Common myeloid progenitor, CD34-positive (primary cell): ENCODE measurements at places on chromosomes 1 and 21.

DNA sequence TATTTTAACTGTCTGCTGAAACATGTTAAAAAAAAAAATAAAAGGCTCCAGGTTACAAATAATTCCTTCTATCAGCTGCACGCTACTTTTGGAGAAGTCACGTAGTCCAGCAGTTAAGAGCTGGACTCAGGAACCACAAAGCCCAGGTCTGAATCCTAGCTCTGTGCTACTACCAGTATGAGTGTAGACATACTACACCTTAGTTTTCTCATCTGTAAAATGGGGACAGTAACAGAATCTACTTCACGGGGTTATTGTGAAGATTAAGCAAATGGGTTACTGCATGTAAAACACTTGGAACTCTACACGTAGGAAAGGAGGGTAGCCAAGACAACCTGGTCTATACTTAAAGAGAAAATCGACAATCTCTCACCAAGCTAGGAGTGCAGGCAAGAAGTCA, 48.3 kb downstream of the TARBP1 start:
- no peaks in the 10 kb centered on the region for H3K27me3 ChIP-seq
- H3K4me3 ChIP-seq = no peak overlapping the region
- no peak overlapping the region for H3K27ac ChIP-seq
- DNase-seq = no peak
- no peaks in the 10 kb centered on the region for H3K4me1 ChIP-seq

- no peaks in the 10 kb centered on the region for H3K36me3 ChIP-seq
- H3K4me1 ChIP-seq = peaks cover 3% of the 10 kb centered on the region
- no peak overlapping the region for H3K27ac ChIP-seq
- no peak for DNase-seq
- H3K27me3 ChIP-seq = no peaks in the 10 kb centered on the region
Measured at GRCh38 chr1:200901350-200901749, 6.7 kb downstream of the INAVA start.

- no peak overlapping the region for H3K27ac ChIP-seq
- DNase-seq = peak; percentile 67
- H3K27me3 ChIP-seq = no peaks in the 10 kb centered on the region
- H3K4me3 ChIP-seq = no peak overlapping the region
- H3K36me3 ChIP-seq = peaks cover 3% of the 10 kb centered on the region
Measured at GRCh38 chr1:24391882-24392603, 21.5 kb downstream of the STPG1 start.

DNA sequence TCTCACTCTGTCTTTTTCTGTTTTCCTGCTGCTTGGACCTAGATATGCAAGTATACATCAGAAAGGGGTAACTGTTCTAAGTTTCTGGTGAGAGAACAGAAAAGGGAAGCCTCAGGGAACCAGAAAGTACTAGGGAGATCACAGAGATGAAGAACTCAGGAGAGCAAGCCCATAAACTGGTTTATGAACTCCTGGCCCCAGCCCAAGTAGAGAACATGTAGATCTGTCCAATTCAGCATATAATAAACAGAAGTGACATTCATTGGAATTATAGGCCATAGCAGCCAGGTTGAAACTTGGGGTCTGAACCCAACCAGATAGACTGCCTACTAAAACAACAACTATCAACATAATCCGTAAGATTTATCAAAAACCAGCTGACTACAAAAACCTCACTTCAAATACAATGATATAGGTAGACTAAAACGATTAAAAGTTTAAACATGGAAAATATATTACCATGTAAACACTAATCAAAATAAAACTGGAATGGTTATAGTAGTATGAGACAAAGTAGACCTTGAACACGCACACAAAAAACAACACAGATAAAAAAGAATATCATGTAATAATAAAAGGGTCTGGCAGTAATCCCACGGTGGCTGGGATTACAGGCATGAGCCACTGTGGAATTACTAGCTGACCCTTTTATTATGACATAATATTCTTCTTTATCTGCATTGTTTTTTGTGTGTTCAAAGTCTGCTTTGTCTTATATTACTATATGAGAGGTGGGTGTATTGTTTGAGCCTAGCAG, 65.0 kb downstream of the ZSWIM5 start:
- no peak for DNase-seq
- no peaks in the 10 kb centered on the region for H3K27me3 ChIP-seq
- H3K4me3 ChIP-seq = no peak overlapping the region

- H3K36me3 ChIP-seq = no peaks in the 10 kb centered on the region
- no peak for DNase-seq
Measured at GRCh38 chr21:28256837-28257236, 735.8 kb downstream of the LTN1 start.

DNA sequence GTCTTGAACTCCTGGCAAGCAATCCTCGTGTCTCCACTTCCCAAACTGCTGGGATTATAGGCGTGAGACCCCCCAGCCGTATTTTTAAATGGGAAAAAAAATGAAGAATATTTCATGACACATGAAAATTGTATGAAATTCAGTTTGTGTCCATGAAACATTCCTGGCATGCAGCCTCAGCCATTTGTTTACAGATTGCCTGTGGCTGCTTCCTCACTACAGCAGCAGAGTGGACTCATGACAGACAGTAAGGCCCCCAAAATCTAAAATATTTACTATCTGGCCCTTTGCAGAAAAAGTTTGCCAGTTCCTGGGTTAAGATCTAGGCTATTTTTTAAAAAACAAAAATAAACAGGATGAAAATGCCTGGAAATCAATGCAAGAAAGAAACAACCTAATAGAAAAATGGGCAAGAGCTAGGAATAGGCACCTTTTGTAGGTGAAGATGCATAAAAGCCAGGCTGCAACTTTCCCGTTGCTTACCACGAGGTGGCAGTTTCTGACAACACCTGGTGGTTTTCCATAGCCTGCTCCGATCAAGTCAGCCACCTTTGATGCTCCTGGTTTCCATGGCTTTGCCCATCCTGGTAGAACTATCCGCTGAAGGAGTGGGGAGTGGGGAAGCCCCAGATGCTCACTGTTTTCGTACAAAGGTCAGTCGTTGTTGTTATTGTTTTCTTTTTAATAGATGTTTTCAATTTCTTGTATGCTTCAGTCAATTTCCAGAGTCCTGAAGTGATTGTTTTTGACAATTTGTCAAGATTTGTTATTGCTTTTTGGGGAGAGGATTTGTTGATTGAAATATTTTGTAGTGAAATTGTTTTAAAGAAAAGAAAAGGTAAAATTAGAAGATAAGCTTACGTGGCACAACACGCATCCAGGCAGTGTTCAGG, 24.3 kb downstream of the UBE2Q1 start:
- H3K27ac ChIP-seq = no peak overlapping the region
- H3K4me3 ChIP-seq = no peak overlapping the region
- no peaks in the 10 kb centered on the region for H3K4me1 ChIP-seq
- H3K27me3 ChIP-seq = no peaks in the 10 kb centered on the region

DNA sequence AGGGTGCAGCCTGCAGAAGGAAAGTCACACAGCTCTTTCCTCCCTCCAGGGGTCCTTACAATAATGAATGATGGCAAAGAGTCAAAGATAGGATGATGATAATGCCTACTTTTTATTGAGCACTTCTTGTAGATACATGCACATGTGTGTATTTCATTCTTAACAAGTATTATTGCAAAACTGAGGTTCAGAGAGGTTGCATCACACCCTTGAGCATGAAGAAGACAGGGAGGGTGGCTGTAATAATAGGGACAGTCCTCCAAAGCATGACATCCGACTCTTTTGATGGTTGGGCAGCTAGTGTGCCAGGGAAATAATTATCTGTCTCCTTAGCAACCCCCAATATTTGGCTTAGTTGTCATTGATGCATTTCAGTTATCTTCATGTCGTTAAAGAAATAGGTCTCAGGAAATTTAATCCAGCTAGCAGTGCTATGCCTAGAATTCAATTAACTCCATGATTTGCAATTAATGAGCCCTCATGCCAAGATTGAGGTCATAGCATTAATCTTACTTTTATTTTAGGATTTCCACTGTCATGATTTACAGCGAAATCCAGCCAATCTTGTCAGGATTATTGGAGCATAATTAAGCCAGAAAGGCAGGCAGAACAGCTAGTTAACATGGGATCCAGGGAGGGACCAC, 35.0 kb downstream of the DNAJC6 start:
- DNase-seq = no peak
- no peaks in the 10 kb centered on the region for H3K4me1 ChIP-seq
- H3K27me3 ChIP-seq = no peaks in the 10 kb centered on the region

- H3K27me3 ChIP-seq = no peaks in the 10 kb centered on the region
- peaks cover 6% of the 10 kb centered on the region for H3K36me3 ChIP-seq
- H3K27ac ChIP-seq = no peak overlapping the region
- DNase-seq = no peak
- peaks cover 40% of the 10 kb centered on the region for H3K4me1 ChIP-seq
Measured at GRCh38 chr1:44801491-44802305, 1.5 kb downstream of the PLK3 start.

- no peak overlapping the region for H3K27ac ChIP-seq
- DNase-seq = no peak
- peaks cover 7% of the 10 kb centered on the region for H3K4me1 ChIP-seq
- no peak overlapping the region for H3K4me3 ChIP-seq
Measured at GRCh38 chr1:58724483-58724882, 24.6 kb upstream of the MYSM1 start.

GRCh38 chr1:245304698-245305097, 149.9 kb downstream of the KIF26B start:
- H3K4me1 ChIP-seq = no peaks in the 10 kb centered on the region
- H3K36me3 ChIP-seq = no peaks in the 10 kb centered on the region
- H3K4me3 ChIP-seq = no peak overlapping the region
- H3K27me3 ChIP-seq = peaks cover 2% of the 10 kb centered on the region

DNA sequence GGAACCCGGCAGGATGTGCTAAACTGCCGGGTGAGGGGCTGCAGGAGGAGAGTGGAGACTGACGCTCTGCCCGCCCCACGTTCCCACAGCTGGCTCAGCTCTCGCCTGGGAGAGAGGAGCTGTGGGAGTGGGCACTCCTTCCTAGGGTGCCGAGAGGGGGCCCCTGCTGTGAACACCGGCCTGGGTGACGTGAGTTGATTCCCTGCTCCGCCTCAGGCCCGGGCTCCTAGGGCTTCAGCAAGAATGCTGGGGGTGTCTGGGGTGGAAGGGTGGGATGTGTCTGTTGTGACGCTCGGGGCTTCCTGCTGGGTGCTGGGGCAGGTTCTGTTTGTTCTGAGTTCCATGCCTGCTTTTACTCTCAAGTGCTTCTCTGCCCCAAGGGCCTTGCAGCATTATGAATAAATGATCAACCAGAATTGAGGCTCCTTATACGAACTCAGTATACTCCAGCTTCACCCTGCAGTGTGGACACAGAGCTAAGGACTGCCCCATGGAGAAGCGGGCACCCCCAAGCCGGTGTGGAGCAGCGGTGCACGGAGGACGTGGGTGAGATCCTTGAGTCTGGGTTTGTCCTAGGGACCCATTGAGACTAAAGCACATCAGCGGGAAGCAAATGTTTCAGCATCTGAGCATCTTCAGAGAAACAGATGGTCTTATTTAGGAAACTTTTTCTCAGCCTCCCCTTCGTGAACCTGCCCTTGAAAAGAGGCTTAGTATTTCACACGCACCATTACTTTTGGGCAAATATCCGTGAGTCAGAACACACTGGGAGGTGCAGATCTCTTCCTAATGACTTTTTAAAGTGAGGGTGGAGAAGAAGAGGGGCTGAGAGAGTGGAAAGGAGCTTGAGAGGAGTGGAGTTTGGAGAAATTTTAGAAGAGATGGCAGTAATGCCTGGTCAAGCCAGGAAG, 41.7 kb downstream of the SYT6 start:
- DNase-seq = no peak
- no peaks in the 10 kb centered on the region for H3K27me3 ChIP-seq
- no peak overlapping the region for H3K27ac ChIP-seq
- H3K36me3 ChIP-seq = no peaks in the 10 kb centered on the region
- H3K4me1 ChIP-seq = peaks cover 57% of the 10 kb centered on the region

GRCh38 chr1:168689726-168690602, 39.0 kb downstream of the DPT start:
- H3K27ac ChIP-seq = no peak overlapping the region
- H3K4me3 ChIP-seq = no peak overlapping the region
- no peaks in the 10 kb centered on the region for H3K36me3 ChIP-seq
- H3K4me1 ChIP-seq = no peaks in the 10 kb centered on the region
- DNase-seq = no peak

DNA sequence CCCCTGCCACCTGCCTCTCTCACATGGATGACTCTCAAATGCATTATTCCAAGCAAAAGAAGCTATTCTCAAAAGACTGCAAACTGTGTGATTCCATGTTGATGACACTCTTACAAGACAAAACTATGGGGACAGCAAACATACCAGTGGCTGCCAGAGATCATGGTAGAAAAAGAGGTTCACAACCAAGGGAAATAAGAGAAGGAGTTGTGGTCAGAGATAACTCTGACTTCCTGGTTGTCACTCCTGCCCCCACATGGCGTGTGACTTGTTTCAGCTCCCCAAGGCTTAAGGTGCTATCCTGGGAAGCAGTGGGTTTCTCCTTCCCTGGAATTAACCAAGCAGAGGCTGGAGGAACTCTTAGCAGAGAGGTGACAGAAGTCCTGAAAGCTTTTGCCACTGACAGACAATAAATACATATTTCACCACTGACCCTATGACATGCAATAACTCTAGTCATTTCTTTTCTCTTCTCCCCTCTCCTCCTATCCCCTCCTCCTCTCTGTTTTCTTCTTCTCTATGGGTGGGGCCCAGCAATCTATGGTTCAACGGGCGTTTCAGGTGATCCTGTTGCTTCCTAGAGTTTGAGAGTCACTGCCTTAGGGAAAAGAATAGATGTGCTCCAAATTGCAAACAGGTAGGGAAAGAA, 185.1 kb downstream of the FCRL5 start:
- H3K27ac ChIP-seq = peak overlapping the region; percentile 39
- no peak overlapping the region for H3K4me3 ChIP-seq
- H3K27me3 ChIP-seq = no peaks in the 10 kb centered on the region
- no peaks in the 10 kb centered on the region for H3K4me1 ChIP-seq
- peak; percentile 33 for DNase-seq
- no peaks in the 10 kb centered on the region for H3K36me3 ChIP-seq

GRCh38 chr1:197444755-197445154, 176.7 kb downstream of the CRB1 start:
- H3K27ac ChIP-seq = no peak overlapping the region
- no peaks in the 10 kb centered on the region for H3K4me1 ChIP-seq
- H3K36me3 ChIP-seq = no peaks in the 10 kb centered on the region
- peak; percentile 18 for DNase-seq
- H3K4me3 ChIP-seq = no peak overlapping the region

- no peak for DNase-seq
- peaks cover 10% of the 10 kb centered on the region for H3K4me1 ChIP-seq
- H3K36me3 ChIP-seq = peaks cover 21% of the 10 kb centered on the region
- no peak overlapping the region for H3K27ac ChIP-seq
- no peak overlapping the region for H3K4me3 ChIP-seq
Measured at GRCh38 chr1:243415663-243416408, 160.0 kb downstream of the SDCCAG8 start.

DNA sequence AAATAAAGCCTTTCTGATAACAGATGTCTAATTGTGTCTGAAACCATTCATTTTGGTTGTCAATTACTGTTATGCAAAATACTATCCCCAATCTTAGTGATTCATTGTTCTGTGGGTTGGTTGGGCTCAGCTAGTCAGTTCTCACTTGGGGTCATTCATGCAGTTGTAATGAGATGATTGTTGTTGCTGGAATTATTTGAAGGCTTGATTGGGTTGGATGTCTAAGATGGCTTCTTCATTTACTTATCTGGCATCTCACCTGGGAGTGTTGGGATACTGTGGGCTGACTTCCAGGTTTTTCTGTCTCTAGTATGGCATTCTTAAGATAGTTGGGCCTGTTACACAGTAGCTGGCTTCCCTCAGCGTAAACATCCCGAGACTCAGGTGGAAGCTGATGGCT, 217.8 kb upstream of the B3GALT2 start:
- no peak overlapping the region for H3K27ac ChIP-seq
- no peaks in the 10 kb centered on the region for H3K27me3 ChIP-seq
- no peak overlapping the region for H3K4me3 ChIP-seq
- H3K4me1 ChIP-seq = no peaks in the 10 kb centered on the region
- no peak for DNase-seq
- no peaks in the 10 kb centered on the region for H3K36me3 ChIP-seq
